Pancreas (tissue), 10 donors: ENCODE measurements at places on chromosomes 11 and 22.
A peak's percentile ranks its signal among the peaks of the same experiment; 100 is the strongest.

- DNase-seq = no peak
Measured at GRCh38 chr22:32050678-32051515, 7.8 kb downstream of the SLC5A1 start.

GRCh38 chr11:35138943-35139721 is at the start of gene CD44:
Gene CD44 (plus strand): TSS chr11:35139171. CDS start chr11:35139304, 133 bp downstream.
- peak; percentile 75 for DNase-seq

DNA sequence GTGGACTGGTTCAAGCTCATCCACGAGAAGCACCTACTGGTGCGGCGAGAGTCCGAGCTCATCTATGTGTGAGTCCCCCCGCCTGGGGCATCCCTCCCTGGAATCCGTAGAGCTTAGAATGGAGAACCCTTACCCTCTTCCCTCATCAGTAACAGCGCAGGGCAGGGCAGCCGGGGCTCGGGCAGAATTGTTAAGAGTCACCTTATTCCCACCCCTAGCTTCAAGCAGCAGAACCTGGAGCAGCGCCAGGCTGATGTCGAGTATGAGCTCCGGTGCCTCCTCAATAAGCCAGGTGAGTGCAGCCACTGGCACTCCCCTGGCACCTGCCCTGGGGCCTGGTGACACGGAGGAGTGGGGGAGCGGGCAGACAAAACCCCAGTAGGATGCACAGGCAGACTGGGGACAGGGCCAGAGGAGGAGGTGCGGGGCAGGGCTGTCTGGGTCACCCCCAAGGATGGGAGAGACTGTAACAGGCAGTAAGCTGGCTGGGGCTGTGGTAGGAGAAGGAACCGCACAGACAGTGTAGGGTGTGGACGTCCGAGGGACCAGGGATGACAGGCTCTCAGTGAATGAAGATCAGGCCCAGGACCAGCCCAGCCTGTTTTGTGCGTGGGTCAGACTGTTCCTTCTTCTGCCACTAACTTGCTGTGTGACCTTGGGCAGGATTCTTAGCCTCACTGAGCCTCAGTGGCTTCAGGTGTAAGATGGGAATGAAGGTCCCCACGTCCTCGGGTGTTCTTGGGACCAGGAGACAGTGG is 20.4 kb downstream of the C22orf23 start:
- peak; percentile 78 for DNase-seq

DNA sequence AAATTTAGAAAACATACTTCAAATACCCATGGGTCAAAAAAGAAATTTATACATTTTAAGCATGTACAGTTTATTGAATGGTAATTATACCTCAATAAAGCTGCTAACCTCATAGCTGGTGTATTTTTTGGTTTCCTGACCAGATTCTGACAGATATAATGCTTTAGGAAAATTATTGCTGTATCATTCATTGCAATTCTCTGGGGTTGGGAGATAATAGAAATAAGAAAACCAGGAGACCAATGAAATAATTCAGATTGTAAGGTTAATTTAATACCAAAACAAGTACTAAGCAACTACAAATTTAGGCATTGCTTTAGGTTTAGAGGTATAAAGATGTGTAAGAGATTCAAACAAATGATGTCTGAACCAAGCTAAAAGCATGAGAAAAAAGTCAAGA is 120.1 kb downstream of the ENTHD1 start:
- no peak for DNase-seq

GRCh38 chr22:17214416-17215043 is 4.7 kb downstream of the ADA2 start:
- DNase-seq = no peak

DNA sequence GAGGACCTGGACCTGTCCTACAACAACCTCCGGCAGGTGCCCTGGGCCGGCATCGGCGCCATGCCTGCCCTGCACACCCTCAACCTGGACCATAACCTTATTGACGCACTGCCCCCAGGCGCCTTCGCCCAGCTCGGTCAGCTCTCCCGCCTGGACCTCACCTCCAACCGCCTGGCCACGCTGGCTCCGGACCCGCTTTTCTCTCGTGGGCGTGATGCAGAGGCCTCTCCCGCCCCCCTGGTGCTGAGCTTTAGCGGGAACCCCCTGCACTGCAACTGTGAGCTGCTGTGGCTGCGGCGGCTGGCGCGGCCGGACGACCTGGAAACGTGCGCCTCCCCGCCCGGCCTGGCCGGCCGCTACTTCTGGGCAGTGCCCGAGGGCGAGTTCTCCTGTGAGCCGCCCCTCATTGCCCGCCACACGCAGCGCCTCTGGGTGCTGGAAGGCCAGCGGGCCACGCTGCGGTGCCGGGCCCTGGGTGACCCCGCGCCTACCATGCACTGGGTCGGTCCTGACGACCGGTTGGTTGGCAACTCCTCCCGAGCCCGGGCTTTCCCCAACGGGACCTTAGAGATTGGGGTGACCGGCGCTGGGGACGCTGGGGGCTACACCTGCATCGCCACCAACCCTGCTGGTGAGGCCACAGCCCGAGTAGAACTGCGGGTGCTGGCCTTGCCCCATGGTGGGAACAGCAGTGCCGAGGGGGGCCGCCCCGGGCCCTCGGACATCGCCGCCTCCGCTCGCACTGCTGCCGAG is 1.5 kb downstream of the LRFN4 start:
- DNase-seq = peak; percentile 65

GRCh38 chr11:12200279-12200990 is 90.0 kb downstream of the MICAL2 start:
- DNase-seq = peak; percentile 60

DNA sequence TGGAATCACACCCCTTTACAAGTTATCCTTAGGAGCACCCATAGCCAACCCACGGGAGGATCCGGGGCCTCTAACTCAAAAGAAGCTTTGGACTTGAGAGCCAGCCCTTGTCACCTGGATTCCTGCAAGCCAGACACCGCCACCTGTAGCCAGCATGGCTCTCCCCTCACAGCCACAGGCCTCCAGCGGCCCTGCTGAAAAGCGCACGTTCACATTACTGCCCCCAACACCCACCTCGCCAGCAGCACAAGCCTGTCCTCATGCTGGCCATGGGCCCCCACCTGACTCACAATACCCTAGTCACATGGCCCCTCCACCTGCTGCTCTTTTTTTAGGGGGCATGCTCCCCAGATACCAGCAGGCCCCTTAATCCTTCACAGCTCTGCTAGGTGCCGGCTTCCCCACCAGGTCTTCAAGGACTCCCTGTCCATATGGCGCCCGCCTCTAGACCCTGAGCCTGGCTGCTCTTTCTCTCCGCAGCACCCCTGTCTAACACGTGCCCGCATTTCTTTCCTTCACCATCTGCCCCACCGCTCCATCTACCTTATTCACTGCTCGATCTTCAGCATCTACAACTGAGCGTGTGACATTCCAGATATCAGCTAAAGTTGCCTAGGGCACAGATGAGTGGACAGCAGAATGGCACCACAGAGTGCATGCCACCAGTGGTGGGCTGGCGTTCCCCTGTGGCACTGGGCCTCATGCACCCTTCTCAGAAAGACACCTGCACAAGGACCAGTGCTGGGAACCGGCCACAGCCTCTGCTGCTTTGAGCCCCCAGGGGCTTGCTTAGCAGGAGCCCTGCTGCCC is 6.6 kb downstream of the CARS1 start:
- no peak for DNase-seq

- no peak for DNase-seq
Measured at GRCh38 chr11:15169815-15170551, 55.3 kb downstream of the INSC start.

GRCh38 chr11:17385492-17385891 is 3.0 kb downstream of the KCNJ11 start:
- DNase-seq = no peak

DNA sequence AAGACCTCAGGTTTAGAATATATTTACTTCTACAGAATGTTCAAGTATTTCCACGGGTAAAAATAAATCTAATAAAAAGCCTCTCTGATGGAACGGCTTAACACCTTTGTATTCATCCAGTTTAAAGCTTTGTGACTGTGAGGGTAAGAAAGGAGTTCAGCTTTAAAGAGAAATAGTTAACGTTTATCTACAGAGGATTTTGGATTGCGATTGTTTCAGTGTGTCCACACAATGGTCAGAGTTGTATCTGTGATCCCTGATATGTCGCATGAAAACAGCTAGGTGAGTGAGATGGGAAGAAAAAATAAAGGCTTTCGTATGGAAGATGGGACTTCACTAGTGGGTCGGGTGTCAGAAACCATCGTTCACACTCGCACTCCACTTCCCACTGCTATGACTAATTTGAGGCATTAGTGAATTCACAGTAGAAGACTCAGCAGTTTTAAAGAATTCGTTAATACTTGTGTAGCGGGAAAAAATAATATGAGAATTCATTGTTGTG is 1.6 kb downstream of the APLP2 start:
- DNase-seq = no peak

DNA sequence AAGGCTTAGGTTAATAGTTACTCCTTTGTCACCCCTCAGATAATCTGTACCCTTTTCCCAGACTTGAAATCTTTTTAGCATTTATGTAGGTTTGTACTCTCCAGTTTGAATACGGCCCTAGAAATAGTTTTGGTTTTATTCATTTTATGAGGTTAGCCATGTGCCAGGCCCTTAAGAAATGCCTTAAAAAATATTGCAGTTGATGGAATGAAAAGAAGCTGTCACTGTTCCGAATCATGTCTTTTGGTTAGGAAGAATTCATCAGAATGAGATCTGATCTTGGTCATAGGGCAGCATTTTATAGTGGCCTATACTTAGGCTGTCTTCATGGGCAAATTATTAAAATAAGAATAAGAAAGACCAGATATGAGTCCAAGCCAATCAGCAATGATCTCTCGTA is 14.8 kb upstream of the PRSS23 start:
- DNase-seq = no peak

GRCh38 chr11:121250843-121251242 is 41.7 kb upstream of the SC5D start:
- DNase-seq = no peak

GRCh38 chr11:62777389-62777788 is 6.2 kb downstream of the TAF6L start:
- no peak for DNase-seq

GRCh38 chr11:85170184-85170583 is 457.0 kb downstream of the DLG2 start:
- DNase-seq = no peak

GRCh38 chr22:44455963-44456358 is 42.1 kb downstream of the RTL6 start:
- no peak for DNase-seq

DNA sequence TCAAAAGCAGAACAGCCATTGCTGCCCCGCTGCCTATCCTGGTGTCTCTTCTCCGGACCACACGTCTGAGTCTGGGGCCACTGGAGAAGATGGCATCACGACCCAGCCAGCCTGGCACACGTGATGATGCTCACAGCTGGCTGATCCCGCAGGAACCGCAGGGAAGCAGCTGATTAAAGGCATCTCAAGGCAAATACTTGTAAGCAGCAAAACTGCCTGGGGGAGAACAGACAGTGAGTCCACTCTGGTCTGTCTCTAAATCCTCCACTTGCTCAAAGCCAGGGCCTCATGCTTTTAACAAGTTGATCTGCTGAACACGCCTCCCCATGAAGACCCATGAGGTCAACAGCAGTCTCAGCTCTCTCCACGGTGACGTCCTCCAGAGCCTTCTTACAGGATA is 108.6 kb downstream of the BRD1 start:
- DNase-seq = no peak

- no peak for DNase-seq
Measured at GRCh38 chr11:74691755-74692154, 39.5 kb downstream of the CHRDL2 start.

DNA sequence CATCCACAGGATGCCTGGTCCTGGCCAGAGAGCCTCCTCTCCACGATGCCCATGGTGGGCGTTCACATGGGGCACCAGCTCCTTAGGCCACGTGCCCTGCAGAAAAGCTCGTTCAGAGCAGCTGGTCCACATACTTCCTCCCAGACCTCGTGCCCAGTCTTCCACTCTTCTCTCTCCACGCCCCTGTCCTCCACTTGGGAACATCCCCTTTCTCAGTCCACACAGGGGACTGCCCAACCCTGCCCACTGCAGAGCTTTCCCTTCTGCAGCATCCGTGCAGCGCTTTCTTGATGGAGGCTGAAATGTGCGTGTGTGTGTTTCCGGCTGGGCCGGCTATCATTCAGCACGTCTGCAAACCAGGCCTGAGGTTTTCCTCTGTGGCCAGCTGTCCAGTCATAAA is 11.3 kb downstream of the TPCN2 start:
- no peak for DNase-seq

DNA sequence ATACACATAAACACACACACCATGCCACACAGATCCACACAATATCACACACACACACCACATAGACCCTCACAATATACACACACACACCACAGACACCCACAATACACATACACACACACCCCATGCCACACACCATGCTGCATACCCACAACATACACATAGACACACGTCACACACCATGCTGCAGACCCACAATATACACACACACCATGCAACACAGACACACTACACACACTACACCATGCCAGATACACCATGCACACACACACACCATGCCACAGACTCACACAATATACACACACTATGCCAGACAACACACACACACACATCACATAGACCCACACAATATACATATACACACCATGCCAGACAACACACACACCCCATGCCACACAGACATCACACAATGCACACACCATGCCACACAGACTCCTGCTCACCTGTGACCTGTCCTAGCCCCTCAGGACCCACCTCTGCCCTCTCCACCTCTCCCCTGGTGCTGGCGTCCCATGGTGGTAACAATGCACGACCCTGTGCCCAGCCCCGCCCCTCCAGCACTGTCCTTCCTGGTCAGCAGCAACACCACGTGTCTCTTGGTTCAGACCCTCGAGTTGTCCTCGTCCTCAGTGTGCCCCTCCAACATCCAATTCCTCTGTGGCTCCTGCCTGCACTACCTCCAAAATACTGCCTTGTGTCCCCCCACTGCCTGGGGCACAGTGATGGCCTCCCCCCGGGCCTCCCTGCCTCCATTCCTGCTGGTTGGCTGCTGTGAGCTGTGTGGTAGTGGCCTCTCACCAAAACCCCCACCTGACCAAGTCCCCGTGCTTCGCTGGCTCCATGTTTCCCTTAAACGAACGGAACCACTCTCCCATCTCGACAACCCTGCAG is 23.7 kb upstream of the RFPL3 start:
- DNase-seq = no peak

DNA sequence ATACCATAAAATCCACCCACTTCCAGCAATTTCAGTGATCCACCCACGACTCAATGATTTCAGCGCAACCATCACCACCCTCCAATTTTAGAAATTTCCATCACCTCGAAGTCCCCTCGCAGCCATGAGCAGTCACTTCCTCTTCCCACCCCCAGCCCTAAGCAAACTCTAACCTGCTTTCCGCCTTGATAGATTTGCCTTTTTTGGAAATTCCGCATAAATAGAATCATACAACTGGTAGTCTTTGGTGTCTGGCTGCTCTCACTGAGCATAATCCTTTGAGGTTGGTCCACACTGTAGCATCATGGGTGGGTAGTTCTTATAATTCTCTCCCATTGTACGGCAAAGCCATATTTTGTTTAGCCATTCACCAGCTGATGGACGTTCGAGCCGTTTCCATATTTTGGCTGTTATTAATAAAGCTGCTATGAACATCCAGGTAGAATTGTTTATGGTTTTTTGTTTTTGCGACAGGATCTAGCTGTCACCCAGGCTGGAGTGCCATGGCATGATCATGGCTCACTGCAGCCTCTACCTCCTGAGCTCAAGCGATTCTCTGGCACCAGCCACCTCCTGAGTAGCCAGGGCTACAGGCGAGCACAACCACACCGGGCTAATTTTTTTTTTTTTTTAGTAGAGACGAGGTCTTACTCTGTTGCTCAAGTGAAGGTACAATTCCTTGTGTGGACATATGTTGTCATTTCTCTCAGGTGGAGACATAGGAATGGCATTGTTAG is 16.0 kb downstream of the PIM3 start:
- no peak for DNase-seq
